ENCODE measurements at places on chromosomes 6 and 20. TPM values are rescaled to one million over a fixed set of nuclear protein-coding genes. Genes with fewer than 3 reads are reported as not detected.

SPINT4 gene
- not detected for polyA plus RNA-seq

TMC2 gene
- not detected for polyA plus RNA-seq

ZNF343 gene
- polyA plus RNA-seq: 4.9 TPM

BLTP3A gene
- polyA plus RNA-seq: 1.6 TPM

GRCh38 chr6:43972179-43972912 is 154.9 kb downstream of the MRPL14 start:
- H3K27me3 ChIP-seq: no peaks in the 10 kb centered on the region
- peaks cover 20% of the 10 kb centered on the region for H3K4me1 ChIP-seq
- H3K27ac ChIP-seq: no peak overlapping the region
- no peak for DNase-seq
- no peak overlapping the region for H3K4me3 ChIP-seq
- H3K36me3 ChIP-seq: no peaks in the 10 kb centered on the region

GRCh38 chr6:64000818-64001491 is 365.4 kb downstream of the PHF3 start:
- no peaks in the 10 kb centered on the region for H3K36me3 ChIP-seq
- H3K4me1 ChIP-seq: no peaks in the 10 kb centered on the region
- no peaks in the 10 kb centered on the region for H3K27me3 ChIP-seq
- no peak for DNase-seq

- no peak for DNase-seq
- no peaks in the 10 kb centered on the region for H3K4me1 ChIP-seq
- H3K27me3 ChIP-seq: no peaks in the 10 kb centered on the region
- no peak overlapping the region for H3K4me3 ChIP-seq
- H3K36me3 ChIP-seq: no peaks in the 10 kb centered on the region
- no peak overlapping the region for H3K27ac ChIP-seq
Observed at GRCh38 chr6:139449611-139450000, 75.2 kb upstream of the CITED2 start.

GRCh38 chr20:44111712-44112335 is 75.2 kb downstream of the JPH2 start:
- H3K4me1 ChIP-seq: no peaks in the 10 kb centered on the region
- no peak overlapping the region for H3K27ac ChIP-seq
- DNase-seq: no peak

DNA sequence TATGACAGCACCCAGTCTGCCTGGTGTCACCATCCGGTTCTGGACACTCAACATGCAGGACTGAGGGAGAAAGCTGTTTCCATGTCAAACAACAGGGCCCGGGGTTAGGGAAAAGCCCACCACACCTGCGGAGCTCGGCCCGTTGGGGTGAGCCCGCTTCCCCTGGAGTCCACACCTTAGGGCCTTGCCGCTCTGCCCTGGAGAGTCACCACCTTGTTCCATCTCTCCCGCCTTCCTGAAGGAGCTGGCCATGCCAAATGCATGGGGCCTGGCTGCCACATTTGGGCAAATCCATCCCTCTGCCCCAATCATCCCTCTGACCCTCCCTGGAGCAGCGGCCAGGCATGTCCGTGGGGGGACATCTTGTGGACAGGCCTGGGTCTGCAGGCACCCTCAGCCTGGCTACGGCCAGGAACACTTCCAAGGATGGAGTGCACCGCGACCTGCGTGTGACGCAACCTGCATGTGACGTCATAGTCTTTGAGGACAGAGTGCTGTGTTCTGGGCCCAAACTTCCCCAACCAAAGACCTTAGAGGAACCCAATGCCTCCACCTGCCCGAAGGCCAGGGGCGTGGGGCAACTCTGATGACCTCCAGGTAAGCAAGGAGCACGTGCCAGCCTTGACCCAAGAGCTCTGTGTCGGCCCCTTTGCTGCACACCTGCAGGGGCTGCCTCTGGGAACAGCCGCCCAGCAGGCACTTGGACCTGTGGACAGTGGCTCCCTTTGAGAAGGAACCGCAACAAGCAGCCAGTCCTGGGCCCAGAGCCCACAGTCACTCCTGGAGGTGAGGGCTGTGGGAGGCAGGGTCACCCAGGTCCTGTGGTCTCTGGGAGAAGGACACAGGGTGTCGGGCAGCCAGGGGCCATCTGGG is 1.7 kb downstream of the CABLES2 start:
- no peaks in the 10 kb centered on the region for H3K27me3 ChIP-seq
- H3K4me1 ChIP-seq: peaks cover 45% of the 10 kb centered on the region
- DNase-seq: peak; percentile 48
- no peak overlapping the region for H3K4me3 ChIP-seq
- H3K27ac ChIP-seq: no peak overlapping the region
- peaks cover 55% of the 10 kb centered on the region for H3K36me3 ChIP-seq

DNA sequence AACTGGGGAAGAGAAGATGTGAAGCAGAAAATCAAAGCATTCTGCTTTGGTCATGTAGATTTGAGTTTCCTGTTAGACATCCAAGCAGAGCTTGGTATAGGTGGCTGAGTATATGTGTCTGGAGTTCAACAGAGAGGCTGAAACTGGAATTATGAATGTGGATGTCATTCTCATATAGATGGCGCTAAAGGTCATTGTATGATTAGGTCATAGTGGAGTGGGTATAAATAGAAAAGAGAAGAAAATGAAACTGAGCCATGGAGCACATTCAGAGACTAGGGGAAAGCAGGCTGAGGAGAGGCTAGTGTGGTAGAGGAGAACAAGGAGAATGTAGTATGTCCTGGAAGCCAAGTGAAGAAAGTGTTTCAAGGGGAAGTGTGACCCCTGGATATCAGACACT is 295.6 kb upstream of the PLN start:
- H3K27ac ChIP-seq: no peak overlapping the region
- no peaks in the 10 kb centered on the region for H3K36me3 ChIP-seq
- H3K27me3 ChIP-seq: no peaks in the 10 kb centered on the region
- no peak for DNase-seq

- no peaks in the 10 kb centered on the region for H3K4me1 ChIP-seq
- H3K27ac ChIP-seq: no peak overlapping the region
- peaks cover 13% of the 10 kb centered on the region for H3K36me3 ChIP-seq
Observed at GRCh38 chr6:149615805-149616204, 32.7 kb downstream of the KATNA1 start.

- H3K4me1 ChIP-seq: peaks cover 2% of the 10 kb centered on the region
- H3K4me3 ChIP-seq: no peak overlapping the region
- peaks cover 6% of the 10 kb centered on the region for H3K36me3 ChIP-seq
- DNase-seq: no peak
- no peaks in the 10 kb centered on the region for H3K27me3 ChIP-seq
- no peak overlapping the region for H3K27ac ChIP-seq
Observed at GRCh38 chr6:157063923-157064322, 259.4 kb downstream of the TMEM242 start.

DNA sequence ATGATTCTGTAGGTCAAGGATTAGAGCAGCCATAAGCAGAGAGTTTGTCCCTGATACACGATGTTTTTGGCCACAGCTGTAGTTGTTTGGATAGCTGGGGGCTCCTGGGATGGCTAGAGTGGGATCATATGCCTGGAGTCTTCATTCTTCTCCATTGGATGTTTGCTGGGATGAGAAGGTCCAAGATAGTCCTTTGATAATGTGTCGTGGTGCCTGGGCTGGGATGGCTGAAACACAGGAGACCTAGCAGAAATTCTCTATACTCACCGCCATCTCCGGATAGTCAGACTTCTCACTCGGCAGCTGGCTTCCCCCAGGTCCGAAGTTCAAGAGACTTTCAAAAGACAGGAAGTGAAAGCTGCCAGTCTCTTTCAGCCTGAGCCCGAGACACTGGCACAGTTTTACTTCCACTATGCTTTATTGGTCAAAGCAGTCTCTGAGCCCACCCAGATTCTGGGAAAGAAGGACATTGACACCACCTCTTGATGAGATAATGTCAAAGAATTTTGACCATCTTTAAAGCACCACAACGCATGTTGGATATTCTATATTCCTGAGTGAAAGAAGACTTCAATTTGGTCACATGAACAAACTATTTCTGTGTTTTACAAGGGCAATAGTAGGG is 16.0 kb downstream of the MARCKS start:
- H3K27me3 ChIP-seq: no peaks in the 10 kb centered on the region
- no peaks in the 10 kb centered on the region for H3K4me1 ChIP-seq

GRCh38 chr6:137309078-137309762 is 90.0 kb upstream of the IFNGR1 start:
- no peaks in the 10 kb centered on the region for H3K4me1 ChIP-seq
- no peaks in the 10 kb centered on the region for H3K36me3 ChIP-seq
- H3K4me3 ChIP-seq: no peak overlapping the region
- no peaks in the 10 kb centered on the region for H3K27me3 ChIP-seq
- peak; percentile 63 for DNase-seq

DNA sequence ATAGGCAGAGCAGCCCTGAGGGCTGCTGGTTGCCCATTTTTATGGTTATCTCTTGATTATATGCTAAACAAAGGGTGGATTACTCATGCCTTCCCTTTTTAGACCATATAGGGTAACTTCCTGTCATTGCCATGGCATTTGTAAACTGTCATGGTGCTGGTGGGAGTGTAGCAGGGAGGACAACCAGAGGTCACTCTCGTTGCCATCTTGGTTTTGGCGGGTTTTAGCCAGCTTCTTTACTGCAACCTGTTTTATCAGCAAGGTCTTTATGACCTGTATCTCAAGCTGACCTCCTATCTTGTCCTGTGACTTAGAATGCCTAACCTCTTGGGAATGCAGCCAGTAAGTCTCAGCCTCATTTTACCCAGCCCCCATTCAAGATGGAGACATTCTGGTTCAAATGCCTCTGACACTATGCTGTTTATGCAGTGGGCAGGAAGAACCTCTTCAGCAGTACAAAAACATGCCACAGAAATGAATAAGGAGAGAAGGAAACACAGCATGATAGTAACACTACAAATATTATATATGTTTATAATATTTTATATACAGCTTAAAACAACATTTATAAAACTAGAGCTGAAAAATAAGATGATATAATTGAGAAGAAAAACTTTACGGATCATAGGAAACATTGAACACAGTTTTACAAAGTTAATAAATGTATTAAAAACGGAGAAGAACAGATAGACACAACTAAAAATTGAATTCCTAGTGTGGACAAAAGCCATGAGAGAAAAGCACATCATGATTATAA is 58.9 kb upstream of the SAMD5 start:
- no peak for DNase-seq
- peaks cover 2% of the 10 kb centered on the region for H3K27me3 ChIP-seq
- no peak overlapping the region for H3K4me3 ChIP-seq
- no peaks in the 10 kb centered on the region for H3K36me3 ChIP-seq
- no peaks in the 10 kb centered on the region for H3K4me1 ChIP-seq

DNA sequence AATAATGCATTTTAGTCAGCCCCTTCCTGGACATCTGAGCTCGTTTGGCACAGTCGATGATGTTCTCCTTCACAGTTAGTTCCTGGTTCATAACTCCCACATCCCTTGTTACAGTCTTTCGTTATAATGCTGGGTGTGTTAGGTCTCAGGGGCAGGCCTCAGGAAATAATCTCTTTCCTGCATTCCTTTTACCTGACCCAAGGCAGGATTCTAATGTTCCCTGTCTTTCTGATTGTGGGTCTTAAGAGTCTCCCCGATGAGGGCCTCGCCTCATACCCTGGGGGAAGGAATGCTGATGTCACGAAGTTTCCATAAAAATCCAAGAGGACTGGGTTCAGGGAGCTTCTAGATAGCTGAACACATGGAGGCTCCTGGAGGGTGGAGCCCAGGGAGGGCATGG is 104.0 kb upstream of the CARMIL1 start:
- H3K4me3 ChIP-seq: no peak overlapping the region
- H3K4me1 ChIP-seq: no peaks in the 10 kb centered on the region
- peak; percentile 74 for DNase-seq
- H3K27ac ChIP-seq: no peak overlapping the region
- no peaks in the 10 kb centered on the region for H3K27me3 ChIP-seq

GRCh38 chr20:20820104-20820503 is 107.7 kb upstream of the RALGAPA2 start:
- no peaks in the 10 kb centered on the region for H3K27me3 ChIP-seq
- no peaks in the 10 kb centered on the region for H3K36me3 ChIP-seq
- H3K27ac ChIP-seq: no peak overlapping the region
- no peak overlapping the region for H3K4me3 ChIP-seq
- DNase-seq: no peak
- H3K4me1 ChIP-seq: no peaks in the 10 kb centered on the region
